Renal pelvis (tissue), 12 donors: ENCODE measurements at places on chromosomes 6 and 20. TPM values are rescaled to one million over a fixed set of nuclear protein-coding genes. Genes with fewer than 3 reads are reported as not detected.

The FITM2 gene
- 6.9 TPM for polyA plus RNA-seq

The CAP2 gene
- polyA plus RNA-seq, result 12.6 TPM

The UNC5CL gene
- polyA plus RNA-seq, result 5.1 TPM

The GPR63 gene
- polyA plus RNA-seq, result 3.3 TPM

The UBE2C gene
- 73.0 TPM for polyA plus RNA-seq

The FAM184A gene
- polyA plus RNA-seq, result 12.1 TPM

The TGM2 gene
- 39.1 TPM for polyA plus RNA-seq

The TBX18 gene
- 9.1 TPM for polyA plus RNA-seq

The OPN5 gene
- 1.5 TPM for polyA plus RNA-seq

The LZTS3 gene
- polyA plus RNA-seq, result 19.9 TPM

The LSM2 gene
- 84.0 TPM for polyA plus RNA-seq

The CTAGE9 gene
- not detected for polyA plus RNA-seq

The PKHD1 gene
- polyA plus RNA-seq, result 35.8 TPM

The ANKRD66 gene
- polyA plus RNA-seq, result not detected

DNA sequence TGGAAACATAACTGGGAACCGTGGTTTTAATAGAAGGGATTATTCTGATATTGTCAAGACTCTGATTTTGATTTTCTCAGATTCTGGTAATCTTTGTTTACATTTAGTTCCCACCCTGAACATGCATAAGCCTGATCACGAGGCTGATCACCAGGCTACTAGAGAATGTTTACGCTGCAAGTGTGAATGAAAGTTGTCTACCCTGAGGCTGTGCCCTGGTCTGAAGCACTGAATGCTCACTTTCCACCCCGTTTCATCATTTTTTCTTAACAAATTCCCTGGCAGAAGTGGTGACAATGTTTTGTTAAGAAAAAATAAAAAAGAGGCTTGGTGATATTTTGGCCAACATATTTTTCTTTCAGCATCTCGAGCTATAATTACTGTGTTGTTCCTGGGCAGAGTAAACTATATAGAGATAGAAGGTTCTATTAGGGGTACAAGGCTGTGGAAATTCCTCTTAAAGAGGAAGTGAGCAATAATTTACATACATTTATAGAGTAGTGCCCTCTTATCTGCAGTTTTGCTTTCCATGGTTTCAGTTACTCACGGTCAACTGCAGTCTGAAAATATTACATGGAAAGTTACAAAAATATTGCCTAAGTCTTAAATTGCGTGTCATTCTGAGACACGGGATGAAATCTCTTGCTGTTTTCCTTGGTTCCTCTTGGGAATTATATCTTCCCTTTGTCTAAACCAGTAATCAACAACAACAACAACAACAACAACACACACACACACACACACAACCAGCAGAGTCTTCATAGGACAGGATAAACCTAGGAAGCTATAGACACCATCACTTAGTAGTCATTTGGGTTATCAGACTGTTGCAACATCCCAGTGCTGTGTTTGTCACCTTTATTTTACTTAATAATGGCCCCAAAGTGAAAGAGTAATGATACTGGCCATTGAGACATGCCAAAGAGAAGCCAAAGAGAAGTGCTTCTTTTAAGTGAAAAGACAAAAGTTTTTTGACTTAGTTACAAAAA lies 566.6 kb upstream of the CITED2 start:
- no peak for DNase-seq

GRCh38 chr6:90435207-90435899 lies 138.7 kb upstream of the BACH2 start:
- no peak for DNase-seq

GRCh38 chr20:1577906-1578305 lies 20.4 kb upstream of the SIRPD start:
- DNase-seq, result no peak

DNA sequence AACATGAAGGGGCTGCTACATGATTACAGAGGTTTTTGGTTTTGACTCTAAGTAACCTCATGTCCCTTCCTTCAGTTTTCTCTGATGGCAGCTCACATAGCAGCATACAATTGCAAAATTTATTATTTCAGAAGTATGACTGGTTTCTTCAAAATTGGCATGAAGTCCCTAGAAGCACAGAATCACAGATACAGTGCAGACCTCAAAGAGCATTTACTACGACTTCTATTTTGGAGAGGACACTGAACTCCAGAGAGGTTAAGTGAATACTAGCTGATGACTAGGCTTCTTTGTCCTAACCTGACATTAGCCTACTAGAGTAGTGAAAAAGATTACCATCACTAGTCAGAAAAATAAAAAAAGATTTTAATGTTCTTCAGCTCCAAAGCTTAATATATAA lies 664.3 kb downstream of the RFPL4B start:
- DNase-seq, result no peak

- no peak for DNase-seq
Observed at GRCh38 chr6:119443993-119444641, 94.6 kb upstream of the MAN1A1 start.

DNA sequence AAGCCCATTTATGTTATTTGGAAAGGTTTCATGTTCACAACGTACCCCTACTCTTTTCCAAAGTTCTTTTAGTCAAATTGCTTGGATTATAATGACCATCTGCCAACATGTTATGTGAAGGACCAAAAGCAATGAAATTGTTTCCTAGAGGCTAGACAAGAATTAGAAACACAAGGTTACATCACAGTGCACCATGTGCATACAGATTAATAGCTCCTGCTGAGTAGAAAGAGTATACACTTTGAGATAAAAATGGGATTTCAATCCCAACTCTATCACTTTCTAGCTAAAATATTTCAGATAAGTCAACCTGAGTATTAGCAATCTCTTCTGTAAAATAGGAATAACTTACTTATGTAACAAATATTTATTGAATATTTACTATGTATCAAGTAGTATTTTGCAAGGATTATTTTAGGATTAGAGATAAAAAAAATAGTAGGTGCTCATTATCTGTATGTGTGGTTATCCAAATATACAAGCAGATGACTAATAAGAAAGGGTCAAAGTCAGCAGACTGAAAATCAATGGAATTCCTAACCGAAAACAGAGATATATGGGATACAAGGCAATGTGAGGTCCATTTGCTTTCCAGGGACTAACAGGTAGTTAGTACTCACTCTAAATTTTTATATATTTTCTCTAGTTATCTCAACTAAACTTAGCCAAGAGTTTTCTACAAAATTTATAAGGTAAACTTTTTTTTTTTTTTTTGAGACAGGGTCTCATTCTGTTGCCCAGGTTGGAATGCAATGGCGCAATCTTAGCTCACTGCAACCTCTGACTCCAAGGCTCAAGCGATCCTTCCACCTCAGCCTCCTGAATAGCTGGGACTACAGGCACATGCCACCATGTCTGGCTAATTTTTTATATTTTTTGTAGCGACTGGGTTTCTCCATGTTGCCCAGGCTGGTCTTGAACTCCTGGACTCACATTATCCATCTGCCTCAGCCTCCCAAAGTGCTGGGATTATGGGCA lies 127.7 kb downstream of the PDSS2 start:
- DNase-seq, result no peak

DNA sequence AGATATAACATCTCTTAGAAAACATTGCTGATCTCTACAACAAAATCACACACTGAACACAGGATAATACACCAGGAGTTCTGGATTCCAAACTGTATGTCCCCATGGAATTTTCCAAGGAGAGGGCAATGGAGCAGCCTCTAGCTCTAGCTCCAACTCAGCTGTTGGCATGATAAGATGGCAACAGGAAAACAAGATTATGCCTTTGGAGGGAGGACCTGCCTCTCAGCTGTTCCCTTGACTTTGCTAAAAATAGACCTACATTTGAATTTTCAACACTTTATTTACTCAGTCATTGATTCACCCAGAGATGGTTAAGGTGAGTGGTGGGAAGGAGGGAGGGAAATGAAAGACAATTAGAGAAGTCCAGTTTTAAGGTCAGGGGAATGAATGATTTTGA lies 246.7 kb downstream of the ALDH8A1 start:
- DNase-seq, result no peak

DNA sequence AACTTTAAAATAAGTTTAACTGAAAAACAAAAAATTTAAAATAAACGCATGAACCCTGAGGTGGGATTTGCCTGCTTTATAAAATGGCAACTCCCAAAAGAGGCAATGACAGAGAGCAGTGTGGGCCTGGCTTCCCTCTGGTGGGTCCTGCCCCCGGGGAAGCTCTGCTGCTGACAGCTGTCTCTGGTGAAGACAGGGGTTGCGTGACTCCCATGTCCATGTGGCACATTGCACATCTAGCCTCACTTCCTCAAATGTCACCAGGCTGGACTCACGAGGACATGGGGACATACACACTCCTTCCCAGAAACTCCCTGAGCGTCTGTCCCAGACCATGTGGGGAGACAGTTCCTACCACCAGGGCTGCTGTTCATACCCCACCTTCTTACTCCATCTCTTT lies 66.2 kb downstream of the ABHD12 start:
- DNase-seq, result no peak

DNA sequence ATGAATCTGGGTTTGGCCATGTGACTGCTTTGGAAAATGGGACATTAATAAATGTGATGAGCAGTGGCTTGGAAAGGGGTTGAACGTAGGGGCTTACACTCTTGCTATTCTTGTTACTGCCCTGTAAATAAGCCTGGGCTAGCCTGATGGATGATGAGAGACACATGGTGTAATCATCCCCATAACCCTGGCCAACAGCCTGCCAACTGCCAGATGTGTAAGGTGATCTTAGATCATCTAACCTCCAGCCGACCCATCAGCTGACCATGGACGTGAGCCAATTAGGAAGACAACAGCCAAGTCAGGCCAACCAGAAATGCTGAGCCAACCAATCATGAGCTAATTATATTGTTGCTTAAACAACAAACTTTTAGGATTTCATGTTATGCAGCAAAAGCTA lies 25.2 kb downstream of the FBXO30 start:
- no peak for DNase-seq

DNA sequence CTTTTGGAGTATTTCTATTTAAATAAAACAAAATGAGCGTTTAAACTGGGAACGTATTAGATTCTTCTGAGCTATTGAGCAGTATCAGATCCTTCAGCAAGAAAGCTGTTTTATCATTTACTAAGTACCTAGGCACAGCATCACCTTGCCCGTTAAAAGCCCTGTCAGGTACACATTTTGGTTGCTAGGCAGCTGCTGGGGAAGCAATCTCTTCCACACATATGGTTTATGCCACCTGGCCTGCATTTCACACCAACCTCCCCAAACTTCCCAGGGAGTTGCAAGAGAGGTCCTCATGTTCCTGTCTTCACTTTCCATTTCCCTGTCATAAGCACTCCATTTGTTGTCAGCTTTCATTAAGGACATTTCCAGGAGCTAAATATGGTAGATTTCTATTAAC lies 400.1 kb downstream of the PLCB1 start:
- no peak for DNase-seq

GRCh38 chr20:47336129-47336754 lies 20.3 kb downstream of the ZMYND8 start:
- no peak for DNase-seq

- no peak for DNase-seq
Observed at GRCh38 chr6:53831936-53832660, 37.3 kb downstream of the LRRC1 start.

GRCh38 chr6:89398762-89399525 lies 13.1 kb downstream of the RRAGD start:
- peak; percentile 24 for DNase-seq

GRCh38 chr20:37317316-37317715 lies 27.9 kb downstream of the MANBAL start:
- DNase-seq, result no peak

- DNase-seq, result no peak
Observed at GRCh38 chr6:20983961-20984360, 449.7 kb downstream of the CDKAL1 start.

- DNase-seq, result no peak
Observed at GRCh38 chr20:37398750-37399621, 53.0 kb downstream of the SRC start.

DNA sequence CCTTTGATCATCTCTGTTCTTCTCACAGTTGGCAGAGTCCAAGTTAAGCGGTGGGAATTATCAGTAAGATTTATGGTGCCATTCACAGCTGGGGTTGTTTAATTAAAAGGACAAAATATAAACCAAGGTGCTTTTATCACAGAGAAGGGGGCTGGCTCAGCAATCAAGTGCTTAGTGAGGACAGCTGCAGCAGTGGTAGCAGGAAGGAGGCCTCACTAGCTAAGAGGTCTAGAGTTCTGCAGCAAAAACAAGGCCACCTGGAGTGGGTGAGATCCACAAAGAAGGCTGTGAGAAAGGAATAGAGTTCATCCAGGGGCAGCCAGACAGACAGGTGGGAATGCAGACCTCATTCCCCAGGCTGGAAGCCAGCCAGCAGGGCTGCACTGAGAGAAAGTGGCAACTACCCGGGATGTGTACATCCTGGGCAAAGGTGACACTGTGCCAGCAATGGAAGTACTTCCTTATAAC lies 37.1 kb downstream of the PIGU start:
- DNase-seq, result peak; percentile 26

DNA sequence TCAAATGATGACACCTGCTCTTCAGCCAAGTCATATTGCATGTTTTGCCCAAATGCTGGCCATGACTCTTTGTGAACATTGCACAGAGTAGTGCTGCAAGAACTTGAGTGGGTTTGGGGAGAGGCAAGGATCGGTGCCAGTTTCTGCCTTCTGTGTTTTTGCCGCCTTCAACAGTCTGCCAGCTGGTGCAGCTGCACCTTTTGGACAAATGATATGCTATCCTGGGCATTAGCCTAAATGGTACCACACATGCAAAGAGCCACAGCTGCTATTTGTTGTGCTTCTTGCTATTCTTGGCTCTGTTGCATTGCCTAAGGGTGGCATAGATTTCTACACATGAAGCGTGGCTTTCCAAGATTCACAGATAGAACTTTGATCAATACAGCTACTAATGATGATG lies 189.0 kb upstream of the CCN2 start:
- no peak for DNase-seq

- DNase-seq, result no peak
Observed at GRCh38 chr6:925656-926213, 232.8 kb upstream of the EXOC2 start.

GRCh38 chr6:139863964-139864363 lies 489.5 kb upstream of the CITED2 start:
- DNase-seq, result no peak
